ENCODE measurements at places on chromosomes 1 and 21.

- DNase-seq, result no peak
These were observed 475.4 kb downstream of the PTBP2 start for GRCh38 chr1:97196825-97197516.

DNA sequence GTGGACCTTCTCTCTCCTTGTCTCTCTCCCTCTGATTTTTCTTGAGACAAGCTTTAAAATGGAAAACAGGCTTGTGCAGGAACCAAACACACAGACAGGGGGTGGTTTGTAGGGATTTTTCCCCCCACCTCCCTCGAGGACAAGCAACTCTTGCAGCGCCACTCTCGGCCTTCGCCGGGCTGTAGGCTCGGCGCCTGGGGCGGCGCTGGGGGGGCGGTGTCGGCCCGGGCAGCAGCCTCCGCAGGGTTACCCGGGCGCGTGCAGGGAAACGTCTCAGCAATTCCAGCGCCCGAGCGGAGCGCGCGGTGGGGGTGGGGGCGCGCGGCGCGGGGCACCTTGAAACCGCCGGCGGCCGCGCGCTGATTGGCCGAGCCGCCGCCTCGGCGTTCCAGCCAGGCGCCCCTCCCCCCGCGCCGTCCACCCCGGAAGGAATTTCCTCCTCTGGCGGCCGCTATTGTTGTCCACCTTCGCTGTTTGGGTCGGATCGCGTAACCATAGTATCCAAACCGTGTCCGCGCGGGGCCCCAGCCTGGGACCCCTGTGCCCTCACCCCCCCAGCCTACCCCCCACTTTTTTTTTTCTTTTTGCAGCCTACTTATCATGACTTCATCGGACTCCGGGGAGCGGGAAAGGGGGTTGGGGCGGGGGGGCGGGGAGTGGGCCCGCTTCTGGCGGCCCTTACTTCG is 59.8 kb upstream of the ACOT11 start:
- peak; percentile 91 for DNase-seq

DNA sequence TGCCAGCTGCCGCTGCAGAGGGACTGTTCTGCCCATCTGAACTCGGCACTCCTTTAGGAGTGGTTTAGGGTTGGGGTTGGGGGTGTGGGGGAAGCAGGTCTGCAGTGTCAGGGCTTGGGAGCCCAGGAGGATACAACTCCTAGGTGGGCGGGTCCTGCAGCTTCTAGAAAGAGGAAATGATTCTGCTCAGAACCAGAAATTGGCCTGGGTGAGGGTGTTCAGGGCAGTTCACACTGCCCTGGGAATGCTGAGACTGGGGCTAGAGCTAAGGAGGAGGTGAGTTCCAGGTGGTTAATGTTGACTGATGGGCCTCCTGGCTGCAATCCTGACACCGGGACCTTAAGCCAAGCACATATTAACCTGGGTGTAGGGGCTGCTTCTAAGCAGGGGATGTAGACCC is 4.8 kb upstream of the SLC26A9 start:
- DNase-seq, result no peak

- DNase-seq, result peak; percentile 44
These were observed 1.7 kb downstream of the CEP170 start for GRCh38 chr1:243253211-243253925.

DNA sequence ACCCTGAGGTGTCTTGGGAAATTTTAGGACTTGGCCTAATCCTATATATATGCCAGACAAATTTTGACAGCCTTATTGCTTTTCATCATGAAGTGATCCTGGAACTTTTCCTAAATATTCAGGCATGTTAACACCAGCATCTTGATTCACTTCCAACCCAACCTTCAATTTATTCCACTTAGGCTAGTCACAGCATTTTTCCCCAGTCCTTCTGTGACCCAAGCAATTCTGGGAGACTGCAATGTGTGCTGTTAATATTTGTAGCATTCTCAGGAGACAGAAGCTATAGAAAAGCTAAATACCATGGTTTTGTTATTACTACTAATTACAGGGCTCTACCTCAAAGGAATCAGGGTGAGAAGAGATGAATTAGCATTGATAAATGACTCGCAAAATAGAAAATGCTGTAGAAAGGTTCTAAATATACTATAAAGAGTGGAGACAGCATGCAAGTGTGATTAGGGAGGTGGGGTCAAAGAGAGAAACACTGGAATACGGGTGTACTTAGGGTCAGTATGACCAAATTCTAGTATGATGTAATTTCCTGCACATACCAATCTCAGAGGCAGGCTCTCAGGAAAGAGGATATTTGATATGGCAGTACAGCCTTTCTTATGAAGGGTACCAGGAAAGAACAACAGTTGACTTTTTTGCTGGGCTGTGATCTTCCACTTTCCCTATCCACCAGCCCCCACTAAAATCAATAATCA is 29.1 kb downstream of the PRRX1 start:
- DNase-seq, result no peak

- no peak for DNase-seq
These were observed 589.9 kb downstream of the ADGRL2 start for GRCh38 chr1:82390627-82391026.

DNA sequence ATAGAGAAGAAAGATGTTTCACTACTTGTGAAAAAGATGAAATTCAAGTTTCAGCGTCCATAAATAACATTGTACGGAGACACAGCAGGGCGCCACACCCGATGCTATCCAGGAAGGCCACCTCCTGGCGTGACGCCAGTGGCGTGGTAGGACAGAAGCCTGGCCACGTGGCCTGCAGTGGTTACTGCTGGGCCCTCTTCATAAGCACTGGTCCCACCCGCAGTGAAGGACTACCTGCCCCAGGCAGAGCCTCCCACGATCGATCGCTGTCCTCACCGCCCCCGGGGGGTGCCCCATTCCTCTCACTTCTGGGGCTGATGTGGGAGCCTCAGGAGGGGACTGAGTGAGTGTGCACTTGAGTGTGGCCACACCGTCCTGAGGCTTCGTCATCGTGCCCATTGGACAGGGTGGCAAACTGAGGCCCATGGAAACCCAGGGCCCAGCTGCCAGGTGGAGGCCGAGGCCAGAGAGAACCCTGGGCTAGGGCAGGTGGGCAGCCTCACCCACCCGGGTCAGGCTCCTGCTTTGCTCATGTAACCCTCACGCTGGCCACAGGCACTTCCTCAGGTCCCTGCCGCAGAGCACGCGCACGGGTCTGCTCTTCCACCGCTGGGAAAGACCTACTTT is 11.7 kb upstream of the HES5 start:
- DNase-seq, result peak; percentile 80

- no peak for DNase-seq
These were observed 2.9 kb upstream of the MATN1 start for GRCh38 chr1:30726236-30726635.

DNA sequence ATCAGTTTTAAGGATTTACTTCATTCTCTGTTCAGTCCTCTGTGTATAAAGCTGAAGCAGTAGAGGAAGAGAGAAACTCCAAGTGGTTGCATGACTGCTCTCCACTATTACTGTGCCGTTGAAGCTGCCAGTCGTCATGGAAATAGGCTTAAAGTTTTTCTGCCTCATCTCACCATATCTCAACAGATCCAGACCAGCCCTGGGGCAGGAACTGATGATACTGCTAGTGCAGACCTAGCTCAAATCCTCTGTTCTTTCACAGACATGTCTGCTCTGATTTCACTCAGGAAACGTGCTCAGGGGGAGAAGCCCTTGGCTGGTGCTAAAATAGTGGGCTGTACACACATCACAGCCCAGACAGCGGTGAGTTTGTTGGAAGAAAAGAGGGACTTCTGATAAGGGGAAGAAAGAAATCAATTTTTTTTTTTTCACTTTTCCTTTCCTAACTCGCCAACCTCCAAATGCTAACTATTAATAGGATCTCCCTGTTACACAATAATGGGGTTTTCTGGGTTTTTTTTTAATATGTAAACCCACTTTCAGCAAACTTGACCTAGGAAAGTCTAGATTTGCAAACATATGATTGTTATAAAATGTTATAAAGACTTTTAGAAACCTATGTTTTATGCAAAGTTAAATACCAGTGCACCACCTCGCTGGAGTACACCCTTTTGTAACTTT is 22.2 kb upstream of the STRIP1 start:
- DNase-seq, result no peak

DNA sequence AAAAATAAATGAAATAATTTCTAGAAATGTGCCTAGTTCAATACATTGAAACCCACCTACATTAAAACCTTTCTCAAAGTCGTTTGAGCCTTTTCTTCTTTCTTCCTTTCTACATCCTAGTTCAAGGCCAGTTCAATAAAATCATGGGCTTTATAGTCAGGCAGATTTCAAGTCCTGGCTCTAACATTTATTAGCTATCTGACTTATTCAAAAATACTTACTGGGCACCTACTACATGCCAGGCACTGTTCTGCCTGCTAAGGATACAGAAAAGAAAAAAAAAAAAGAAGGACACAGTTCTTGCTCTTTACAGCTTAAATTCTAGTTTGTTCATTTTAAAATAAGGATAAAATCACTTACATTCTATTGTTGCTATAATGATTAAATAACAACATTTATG is 134.2 kb upstream of the FGGY start:
- no peak for DNase-seq

- no peak for DNase-seq
These were observed 9.7 kb downstream of the SYT6 start for GRCh38 chr1:114144016-114144415.

- no peak for DNase-seq
These were observed 477.1 kb upstream of the VAMP3 start for GRCh38 chr1:7293702-7294629.

GRCh38 chr1:115214098-115214497 is 124.0 kb downstream of the NGF start:
- DNase-seq, result no peak

DNA sequence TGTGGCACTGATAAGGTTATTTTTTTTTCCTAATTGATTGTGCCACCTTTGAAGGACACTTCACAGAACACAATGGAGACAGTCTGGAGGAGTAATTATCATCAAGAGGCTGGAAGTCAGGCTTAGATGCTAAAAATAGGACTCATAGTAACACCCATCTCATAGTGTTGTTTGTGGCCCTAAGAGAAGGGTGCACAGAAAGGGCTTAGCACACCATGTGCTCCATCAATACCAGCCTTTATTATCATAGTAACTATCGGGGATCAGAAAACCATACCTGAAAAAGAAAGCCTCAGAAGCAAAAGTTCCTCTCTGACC is 11.9 kb downstream of the NIPAL3 start:
- DNase-seq, result no peak

GRCh38 chr1:44611866-44612265 is 62.4 kb downstream of the TMEM53 start:
- DNase-seq, result no peak

GRCh38 chr1:168774241-168774640 is 45.2 kb upstream of the DPT start:
- no peak for DNase-seq

- no peak for DNase-seq
These were observed 8.1 kb downstream of the PRMT2 start for GRCh38 chr21:46643379-46644177.

- peak; percentile 52 for DNase-seq
These were observed 478 bp downstream of the MAD2L2 start for GRCh38 chr1:11680270-11681070.

DNA sequence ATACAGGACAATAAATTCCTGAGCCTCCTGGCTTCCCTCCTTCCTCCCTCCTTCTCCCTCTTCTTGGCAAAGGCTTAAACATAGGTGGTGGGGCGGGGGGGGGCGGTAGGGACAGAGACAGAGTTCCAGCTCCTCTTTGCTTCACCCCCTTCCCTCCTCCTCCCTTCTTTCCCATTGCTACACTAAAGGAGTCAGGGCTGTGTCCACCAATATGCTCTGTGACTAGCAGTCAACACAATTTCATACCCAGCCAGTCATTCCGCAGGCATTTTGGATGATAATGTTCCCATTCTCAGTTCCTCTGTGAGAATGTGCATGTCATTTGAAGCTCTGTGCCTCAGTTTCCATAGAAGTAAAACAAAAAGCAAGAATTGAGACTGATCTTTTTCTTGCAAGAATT is 1.7 kb downstream of the LMOD1 start:
- no peak for DNase-seq

DNA sequence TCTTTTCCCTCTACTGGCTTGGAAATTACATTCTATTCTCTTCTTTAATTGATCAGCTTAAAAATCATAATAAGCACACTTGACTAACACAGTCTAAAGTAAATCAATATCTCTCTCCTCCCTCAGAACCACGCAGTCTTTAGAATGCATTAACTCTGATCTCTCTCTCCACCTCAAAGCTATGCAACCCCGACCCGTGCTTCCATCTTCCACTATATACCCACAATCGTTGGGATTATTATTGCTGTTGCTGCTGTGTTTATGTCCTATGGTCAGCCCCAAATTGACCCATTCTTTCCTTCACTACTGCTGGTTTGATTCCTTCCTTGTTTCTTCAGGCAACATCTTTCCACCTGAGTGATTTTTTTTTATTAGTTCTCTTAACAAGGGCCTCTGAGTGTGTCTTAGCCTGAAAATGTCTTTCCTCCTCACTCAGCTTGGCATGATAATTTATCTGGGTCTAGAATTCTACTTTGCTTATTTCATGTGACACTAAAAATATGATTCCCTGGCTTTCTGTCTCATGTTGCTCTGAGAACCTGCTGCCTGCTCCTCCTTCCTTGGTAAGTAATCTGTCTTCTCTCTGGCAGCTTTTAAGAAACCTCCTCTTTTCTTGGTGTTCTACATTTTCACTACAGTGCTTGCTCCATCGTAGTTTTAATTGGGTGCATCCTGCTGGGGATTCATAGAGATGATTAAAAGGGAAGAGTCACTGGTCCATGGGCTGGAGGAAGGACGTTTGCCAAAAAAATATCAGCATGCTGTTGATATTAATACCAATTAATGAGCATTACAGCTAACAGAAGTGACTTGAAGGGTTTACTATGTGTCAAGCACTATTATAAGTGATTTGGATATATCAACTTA is 472.2 kb downstream of the MATN1 start:
- no peak for DNase-seq

DNA sequence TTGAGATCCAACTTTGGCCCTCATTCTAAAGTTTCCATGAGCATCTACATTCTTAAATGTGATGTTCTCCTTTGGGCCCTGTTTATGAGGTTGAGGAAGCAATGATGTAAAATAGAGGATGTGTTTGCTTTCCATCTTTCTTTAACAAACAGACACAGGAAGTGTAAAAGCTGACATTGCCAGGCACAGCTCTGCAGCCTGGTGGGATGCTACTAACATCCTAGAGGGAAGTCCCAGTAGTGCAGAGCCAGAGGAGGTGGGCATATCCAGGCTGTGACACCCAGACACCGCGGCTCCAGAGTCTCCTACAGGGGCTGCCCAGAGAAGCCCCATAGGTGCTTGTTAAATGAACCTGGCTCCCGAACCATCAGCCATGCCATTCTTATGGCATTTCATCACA is 16.2 kb downstream of the OLFML2B start:
- DNase-seq, result no peak

GRCh38 chr1:241401156-241401555 is 44.2 kb upstream of the RGS7 start:
- no peak for DNase-seq

DNA sequence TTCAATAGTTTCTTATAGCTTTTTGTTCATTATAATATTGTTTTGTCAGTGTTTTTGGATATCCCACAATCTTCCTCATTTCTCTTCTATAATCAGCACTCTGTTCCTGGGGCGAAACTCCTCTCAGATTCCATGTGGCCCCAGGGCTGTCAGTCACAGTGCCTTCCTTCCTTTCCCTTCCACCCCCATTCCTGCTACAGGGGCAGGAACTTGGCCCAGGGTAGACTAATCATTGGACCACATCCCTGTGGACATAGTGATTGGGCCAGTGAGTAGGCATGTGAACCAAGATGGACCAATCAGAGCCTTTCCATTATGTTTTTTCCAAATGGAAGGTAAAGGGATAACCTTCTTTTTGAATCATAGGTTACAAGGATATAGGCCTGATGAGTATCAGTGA is 78.3 kb downstream of the PGM1 start:
- no peak for DNase-seq

- no peak for DNase-seq
These were observed 1557.4 kb downstream of the PLA2G4A start for GRCh38 chr1:188386161-188386560.
